ENCODE measurements at places on chromosomes 1 and 21.

- DNase-seq: peak; percentile 26
These were observed 62.8 kb upstream of the LAX1 start for GRCh38 chr1:203702130-203702577.

GRCh38 chr1:160767395-160768294 is 28.3 kb upstream of the LY9 start:
- no peak for DNase-seq

DNA sequence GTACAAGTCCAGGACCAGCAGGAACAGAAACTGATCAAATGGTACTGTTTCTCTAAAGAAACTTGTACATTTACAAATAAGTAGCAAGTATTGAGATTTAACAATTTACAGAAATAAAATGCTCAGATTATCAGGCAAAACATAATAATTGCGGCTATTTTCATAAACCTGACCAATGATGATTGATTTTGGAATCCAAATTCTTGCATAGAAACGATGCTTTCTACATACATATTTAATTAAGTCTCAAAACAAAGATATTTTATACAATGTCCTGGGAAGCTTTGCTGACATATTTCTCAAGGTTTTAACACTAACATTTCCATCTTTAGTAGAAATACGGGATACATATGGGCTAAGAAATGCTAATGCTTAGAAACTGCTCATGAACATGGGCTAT is 157.1 kb downstream of the VAV3 start:
- DNase-seq: no peak

- no peak for DNase-seq
These were observed 213.1 kb upstream of the CAMK1G start for GRCh38 chr1:209370241-209370995.

- DNase-seq: peak; percentile 95
These were observed 246.1 kb downstream of the FMN2 start for GRCh38 chr1:240337781-240338180.

DNA sequence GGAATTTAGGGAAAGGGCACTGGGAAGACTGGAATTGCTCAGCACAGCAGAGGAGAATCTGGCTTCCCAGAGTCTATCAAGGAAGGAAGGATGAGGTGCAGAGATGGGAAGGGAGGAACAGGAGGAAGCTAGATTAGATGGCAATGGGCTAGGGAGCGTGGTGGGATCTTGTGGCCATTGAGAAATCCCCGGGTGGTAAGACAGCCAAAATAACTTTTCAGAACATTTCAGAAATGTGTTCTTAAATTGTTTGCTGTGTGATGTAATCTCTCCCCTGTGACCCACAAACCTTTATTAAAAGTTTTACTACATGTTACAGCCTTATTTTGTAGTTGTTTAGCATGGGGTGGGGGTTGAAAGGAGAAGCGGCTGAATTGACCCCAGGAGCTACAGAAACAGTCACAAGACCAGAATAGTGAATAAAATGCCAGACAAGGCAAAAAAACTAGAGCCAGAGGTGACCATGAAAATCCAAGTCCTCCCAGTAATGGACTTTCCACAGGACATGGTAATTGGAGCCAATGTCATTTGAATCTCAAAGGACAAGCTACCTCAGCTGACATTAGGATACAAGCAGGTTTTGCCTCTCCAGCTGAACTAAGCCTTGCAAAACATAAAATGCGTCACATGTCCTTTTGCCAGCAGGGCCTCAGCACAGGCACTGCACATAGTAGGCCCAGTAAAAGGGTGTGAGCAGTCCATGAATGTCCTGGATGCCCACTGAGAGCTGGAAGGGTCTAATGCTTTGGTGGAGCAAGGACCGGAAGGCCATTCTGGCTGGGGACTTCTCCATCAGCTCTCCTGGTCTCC is 980 bp upstream of the AHCYL1 start:
- DNase-seq: no peak

DNA sequence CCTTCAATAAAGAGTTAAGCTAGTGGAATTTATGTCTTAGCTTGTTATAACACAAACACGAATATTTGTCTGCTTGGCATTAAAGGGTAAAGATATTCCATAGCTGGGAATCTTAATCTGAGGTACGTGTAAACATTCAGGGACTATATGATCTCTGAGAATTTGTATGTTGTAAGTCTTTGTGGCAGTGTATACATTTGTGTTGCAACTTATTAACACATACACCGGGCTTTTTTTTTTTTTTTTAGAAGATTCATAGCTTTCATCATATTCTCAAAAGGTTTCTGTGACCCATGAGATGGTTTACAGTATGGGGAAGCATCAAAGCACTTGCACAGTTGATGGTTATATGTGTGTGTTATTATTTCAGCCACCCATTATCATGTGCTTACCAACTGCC is 3.0 kb downstream of the GGPS1 start:
- DNase-seq: no peak

- no peak for DNase-seq
These were observed 16.1 kb downstream of the CNR2 start for GRCh38 chr1:23897083-23897482.

- no peak for DNase-seq
These were observed 166.8 kb upstream of the GALNT2 start for GRCh38 chr1:229900220-229900619.

DNA sequence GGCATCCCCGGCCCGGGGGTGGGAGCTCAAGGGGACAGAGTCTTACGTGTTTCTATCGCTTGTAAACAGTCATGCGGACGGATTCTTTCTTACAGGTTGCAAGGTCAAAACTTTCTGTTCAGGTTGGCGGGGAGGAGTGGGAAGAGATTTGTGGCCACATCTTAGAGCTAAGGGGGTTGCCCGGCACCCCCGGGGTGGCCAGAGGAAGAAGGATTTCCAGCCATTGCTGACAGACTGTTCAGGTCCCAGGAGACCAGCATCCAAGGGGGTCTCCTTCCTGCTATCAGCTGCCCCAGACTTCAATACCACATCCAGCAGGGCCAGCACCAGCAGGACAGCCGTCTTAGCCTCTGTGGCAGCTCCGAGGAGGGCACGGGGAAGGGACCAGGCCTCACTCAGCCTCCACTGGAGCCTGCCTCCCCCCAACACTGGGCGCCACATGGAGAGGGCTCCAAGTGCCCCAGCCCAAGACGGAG is 52.0 kb downstream of the KIF21B start:
- no peak for DNase-seq

GRCh38 chr1:27872059-27872801 is at the start of gene THEMIS2:
Gene THEMIS2, plus strand, starts transcription at chr1:27872544. Its CDS starts 28 bp downstream, at chr1:27872572.
- DNase-seq: peak; percentile 76

- DNase-seq: no peak
These were observed 413.4 kb downstream of the DSCAM start for GRCh38 chr21:40433538-40433937.

DNA sequence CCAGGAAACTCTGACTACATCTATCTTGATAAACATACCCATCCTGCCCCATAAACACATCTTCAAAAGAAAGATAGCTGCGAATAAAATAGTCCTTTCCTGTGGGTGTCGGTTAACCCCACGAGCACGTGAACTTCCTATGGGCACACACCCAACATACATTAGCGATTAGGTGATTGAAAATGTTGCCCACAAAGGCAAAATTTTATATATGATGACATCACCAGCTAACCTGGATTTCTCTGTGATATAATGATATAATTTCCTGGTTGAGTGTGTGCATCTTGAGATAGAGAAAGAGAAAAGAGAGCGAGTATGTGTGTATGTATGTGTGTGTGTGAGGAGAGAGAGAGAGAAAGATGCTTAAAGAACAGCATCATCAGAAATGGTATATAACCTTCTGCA is 296.1 kb downstream of the PTPRC start:
- DNase-seq: peak; percentile 60

GRCh38 chr1:110102081-110102480 is 10.2 kb upstream of the UBL4B start:
- DNase-seq: peak; percentile 41
